NK-92 treated with Interleukin-12 subunit alpha and Interleukin-12 subunit beta, amount 100 ng/mL, for 24 hours (cell line): ENCODE measurements at places on chromosomes 2 and 18.

DNA sequence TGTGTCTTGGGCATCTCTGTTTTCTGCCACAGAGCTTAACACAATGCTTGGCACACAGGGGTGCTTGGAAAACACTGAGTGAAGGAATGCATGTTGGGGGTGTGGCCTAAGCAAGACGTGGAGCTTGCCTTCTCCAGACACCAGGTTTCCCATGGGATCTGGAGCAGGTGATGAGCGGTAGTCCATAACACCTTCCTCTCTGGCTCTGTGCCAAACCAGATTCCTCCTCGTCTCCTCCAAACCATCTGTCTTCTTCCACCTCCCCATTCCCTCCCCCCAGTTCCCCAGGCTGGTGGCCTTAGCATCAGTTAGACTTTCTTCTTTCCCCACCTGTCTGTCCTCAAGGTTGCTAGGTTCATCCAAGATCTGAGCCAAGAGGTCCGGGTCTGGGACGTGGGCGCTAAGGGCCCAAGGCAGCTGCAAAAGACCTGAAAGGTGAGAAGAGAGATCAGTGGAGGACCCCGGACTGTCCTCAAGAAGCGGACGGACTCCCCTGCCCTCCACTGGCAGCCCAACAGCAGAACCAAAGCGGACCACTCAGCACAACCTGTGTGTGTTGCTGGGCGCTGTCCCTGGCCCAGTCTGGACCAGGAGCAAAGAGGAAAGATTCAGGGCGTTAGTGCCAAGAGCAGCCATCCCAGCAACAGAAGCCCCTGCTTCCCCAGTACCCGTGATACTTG, 1.2 kb upstream of the ITM2C start:
- no peak for DNase-seq

GRCh38 chr2:127506510-127506909, 19.8 kb downstream of the IWS1 start:
- no peak for DNase-seq

DNA sequence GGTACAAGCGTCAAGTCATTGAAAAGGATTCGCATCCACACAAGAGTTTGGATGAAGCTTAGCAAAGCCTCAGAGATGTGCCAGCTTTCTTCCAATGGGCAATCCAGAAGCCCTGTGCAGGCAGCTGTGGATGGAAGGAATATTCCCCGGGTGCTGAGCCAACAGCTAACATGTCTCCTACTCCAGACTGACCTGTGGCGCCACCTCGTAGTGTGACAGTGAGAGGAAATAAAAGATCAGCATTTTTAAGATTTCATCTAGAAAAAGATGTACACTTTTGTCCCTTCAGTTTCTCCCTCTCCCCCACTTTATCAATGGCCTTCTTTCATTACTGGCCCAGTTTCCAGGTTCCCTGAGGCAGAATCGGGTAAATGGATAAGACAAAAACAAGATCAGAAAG, 48.9 kb upstream of the SPATS2L start:
- DNase-seq, result no peak

DNA sequence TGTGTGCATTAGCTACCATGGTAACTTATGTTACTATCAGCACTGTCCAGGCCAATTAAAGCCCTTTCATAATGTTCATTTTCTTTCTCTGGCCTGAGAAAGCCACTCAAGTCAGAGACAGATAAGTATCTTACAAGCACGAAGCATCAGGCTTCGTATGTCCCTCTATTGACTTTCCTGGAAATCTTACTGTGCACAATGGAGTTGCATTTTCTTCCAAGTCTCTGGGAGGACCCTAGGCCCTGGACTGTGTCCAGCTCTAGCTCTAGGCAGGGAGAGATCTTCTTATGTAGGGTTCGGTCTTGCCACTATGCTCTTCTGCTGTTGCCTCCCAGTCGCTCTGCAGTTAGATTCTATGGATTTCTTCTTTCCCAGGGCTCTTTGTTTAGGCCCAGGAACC, 40.0 kb upstream of the ITGA6 start:
- no peak for DNase-seq

GRCh38 chr2:11831415-11831814, 85.0 kb downstream of the LPIN1 start:
- DNase-seq, result no peak

DNA sequence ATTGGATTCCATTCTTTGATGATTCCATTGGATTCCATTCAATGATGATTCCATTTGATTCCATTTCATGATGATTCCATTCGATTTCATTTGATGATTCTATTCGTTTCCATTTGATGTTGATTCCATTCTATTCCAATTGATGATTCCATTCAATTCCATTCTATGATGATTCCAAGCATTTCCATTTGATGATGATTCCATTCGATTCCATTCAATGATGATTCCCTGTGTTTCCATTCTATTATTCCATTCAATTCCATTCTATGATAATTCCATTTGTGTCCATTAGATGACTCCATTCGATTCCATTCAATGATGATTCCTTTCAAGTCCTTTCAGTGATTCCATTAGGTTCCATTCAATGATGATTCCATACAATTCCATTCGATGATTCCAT, 1090.5 kb downstream of the RPIA start:
- DNase-seq, result no peak

- no peak for DNase-seq
These were observed 1374.5 kb upstream of the NXPH2 start for GRCh38 chr2:140154706-140155105.

- DNase-seq, result no peak
These were observed 20.6 kb upstream of the EPAS1 start for GRCh38 chr2:46276642-46277041.

DNA sequence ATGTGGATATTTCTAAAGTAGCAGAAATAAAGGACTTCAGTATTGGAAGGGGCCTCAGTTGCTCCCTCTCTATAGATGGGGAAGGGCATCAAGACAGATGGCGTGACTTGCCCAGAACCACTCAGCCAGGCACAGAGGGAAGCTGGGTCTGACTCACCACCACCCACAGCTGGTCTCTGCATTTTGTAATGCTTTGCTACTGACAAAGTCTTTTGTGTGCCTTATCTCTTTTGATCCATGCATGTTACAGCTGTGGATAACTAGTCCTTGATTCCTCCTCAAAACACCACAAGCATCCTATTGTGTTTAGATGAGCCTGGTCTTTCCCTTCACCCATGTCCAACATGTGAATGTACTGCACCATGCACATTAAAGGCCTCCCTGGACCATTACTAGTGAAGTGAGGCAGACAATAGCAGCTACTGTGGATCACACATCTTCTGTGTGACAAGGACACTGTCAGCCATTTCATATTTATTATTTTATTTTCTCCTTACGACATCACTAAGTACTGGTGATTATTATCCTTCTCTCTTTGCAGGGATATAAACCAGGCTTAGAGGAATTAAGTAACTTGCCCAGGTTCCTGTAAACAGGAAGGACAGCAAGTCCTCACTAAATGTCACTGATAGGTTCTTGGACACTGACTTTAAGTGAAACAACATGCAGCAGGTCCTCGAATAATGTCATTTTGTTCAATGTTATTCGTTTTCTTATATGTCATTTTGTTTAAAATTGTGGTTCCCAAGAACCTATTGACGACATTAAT, 29.6 kb upstream of the IL37 start:
- DNase-seq, result peak; percentile 72

DNA sequence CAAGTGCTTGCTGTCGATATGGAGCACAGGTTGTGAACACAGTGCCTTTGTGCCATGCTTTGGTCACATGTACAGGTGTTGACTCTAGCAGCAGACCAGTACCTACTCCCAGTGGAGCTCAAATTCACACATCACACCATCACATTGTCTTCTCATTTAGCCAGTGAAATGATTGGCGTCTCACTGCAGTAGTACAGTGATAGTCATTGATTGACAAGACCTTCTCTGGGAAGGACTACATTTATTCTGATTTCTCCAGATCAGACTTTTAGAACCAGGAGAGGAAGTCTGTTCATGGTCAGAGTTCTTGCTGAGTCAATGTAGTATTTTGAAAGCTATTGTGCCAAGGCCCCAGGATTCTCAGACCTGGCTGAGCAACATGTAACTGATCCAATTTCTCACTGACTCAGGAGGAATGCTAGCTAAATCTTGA, 75.2 kb downstream of the FMNL2 start:
- DNase-seq, result no peak

GRCh38 chr2:118146315-118147283, 58.3 kb downstream of the INSIG2 start:
- DNase-seq, result no peak

DNA sequence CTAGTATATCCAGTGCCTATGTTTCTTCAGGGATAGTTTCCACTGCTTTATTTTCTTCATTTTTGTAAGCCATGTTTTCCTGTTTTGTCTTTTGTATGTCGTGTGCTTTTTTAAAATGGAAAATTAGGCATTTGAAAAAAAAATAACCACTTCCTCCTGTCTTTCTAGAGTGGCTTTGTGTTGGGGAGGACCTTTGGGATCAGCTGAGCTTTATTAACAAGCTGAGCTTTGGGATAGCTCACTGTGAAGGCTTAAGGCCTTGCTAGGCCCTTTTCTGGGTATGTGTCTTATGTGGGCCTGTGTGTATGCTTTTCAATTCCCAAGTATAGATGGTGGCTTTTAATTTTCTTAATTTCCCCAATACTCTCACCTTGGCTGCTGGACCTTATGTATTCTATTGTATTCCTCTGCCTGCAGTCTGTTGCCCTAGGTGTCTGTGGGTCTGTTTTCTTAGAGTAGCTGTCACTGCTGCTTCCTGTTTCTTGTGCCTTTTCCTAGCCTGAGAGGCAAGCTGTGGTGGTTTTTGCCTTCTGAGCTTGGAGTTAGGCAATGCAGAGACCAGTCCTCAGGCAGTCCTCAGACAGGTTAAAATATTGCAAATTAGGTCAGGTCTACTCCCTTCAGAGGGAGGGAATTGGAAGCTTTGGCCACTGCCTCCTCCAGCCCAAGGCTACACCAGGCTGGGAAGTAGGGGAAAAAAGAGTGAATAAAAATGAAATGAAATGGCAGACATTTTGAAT, 134.7 kb downstream of the LDLRAD4 start:
- no peak for DNase-seq

DNA sequence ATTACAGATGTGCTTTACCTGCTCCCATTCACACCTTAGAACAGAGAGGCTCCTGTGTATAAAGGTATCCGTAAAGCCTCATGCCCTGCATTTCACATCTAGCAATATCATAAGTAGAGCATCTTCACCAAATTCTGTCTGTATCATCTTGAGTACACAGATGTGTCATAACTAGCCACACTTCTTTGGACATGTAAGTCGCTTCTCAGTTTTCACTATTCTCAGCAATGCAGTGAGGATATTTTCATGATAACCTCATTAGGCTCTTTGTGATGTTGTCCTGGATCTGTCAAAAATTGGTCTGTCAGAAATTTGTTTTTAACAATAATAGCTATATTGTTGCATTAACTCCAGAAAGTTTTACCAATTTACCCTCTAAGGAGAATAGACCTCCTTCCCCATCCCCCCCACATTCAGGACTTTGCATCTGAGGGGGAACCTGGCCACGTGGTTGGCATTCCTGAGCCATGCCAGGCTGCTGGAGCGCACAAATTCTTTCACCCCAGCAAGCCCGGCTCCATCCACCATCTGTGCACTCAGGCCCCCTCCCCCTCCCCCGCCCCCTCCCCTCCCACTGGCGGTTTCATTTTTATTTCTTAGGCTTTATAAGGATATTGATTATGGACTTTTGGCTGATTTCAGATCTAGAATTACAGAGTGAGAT, 34.1 kb downstream of the AGAP1 start:
- DNase-seq, result no peak

GRCh38 chr2:62774555-62775366, 69.2 kb downstream of the EHBP1 start:
- no peak for DNase-seq

- DNase-seq, result no peak
These were observed 279.6 kb downstream of the CYRIA start for GRCh38 chr2:16386031-16386430.

GRCh38 chr2:118312969-118313756, 224.9 kb downstream of the INSIG2 start:
- DNase-seq, result no peak

DNA sequence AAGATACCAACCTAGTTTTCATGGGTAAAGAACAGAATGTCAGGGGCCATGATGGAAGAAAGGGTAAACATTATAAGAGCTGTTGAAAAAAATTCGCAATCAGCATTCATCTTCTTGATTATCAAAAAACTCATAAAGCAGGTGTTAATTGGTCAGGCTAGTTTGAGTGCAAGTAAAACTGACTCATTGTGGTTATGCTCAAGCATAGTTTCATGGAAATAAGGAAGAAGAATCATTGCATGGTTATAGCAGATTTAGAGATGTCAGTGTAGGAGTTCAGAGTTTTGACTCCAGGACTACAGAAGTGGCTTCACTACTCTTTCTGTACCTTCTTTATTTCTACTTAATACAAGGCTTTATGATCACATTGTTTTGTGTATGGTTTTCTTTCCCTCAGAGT, 26.9 kb upstream of the CDH19 start:
- DNase-seq, result no peak

DNA sequence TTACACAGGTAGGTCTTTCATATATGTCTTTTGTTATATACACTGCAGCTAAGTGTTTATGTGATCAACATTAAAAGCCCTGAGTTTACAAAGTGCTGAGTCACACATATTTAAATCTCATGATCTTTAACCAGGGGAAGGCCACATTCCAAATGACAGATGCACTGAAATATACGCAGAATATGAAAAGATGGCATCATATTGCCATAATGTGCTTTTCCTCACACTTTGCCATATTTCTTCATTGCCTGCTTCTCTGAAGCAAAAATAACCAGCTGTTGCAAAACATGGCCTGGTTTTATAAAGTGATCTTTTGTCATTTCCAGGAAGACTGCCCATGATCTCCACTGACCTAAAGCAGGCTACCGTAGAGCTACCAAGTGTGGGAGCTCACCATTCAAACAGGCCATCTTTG, 93.5 kb upstream of the MAPRE2 start:
- no peak for DNase-seq

- DNase-seq, result no peak
These were observed 11.0 kb downstream of the AQP12A start for GRCh38 chr2:240702640-240703011.

GRCh38 chr2:36677996-36678605, 18.4 kb upstream of the VIT start:
- DNase-seq, result no peak

DNA sequence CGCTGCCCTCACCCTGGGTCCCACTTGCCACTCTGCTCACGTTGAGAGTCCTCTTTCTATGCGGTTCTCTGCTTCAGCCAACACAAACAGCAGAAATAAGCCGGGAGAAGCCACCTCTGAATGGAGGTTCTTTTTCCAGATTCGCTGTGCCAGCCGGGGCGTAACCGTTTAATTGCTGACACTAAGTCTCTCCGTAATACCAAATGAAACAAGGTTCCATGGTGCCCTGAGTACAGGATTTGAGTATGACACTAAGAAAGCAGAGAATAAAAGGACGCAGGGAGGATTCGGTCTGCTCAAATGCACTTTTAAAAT, 37.6 kb downstream of the CTIF start:
- no peak for DNase-seq

- DNase-seq, result no peak
These were observed 175.8 kb downstream of the CBLN2 start for GRCh38 chr18:72368308-72368707.

- DNase-seq, result no peak
These were observed 63.0 kb downstream of the GLI2 start for GRCh38 chr2:120798567-120799247.

DNA sequence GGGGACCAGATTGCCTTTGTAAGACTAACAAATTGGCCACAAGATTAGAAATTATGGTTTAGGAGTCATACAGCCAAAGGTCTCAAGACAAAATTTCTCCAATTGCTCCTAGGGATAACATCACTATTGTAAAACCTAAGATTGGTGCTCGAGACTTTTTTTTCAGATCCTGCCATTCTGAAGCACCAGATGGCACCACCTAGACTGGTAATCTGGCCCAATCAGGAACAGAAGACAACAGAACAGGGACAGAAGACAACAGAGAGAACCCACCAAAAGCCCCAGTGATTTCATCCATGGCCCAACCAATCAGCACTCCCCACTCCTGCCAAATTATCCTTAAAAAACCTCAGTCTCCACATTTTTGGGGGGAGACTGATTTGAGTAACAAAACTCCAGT, 66.8 kb downstream of the LINC00305 start:
- no peak for DNase-seq
